ENCODE measurements at places on chromosomes 7 and 10.

DNA sequence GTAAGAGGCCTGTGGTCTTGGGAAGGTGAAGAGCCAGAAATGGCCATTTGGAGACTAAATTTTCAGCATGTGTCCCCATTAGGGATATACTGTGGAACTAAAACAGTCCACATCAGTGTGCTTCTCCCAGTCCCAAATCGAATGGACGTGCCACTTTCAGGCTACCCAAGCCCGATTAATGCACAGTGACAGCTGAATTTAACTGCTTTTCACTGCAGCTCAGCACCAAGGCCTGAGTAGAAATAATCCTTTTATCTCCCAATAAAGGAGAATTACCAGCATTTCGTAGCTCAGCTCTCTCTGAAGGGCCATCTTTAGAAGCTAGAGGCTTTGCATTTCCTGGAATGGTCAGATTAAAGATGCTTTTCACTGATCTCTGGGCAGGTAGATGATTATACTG, 183.3 kb downstream of the NPSR1 start:
- no peak for ATAC-seq

GRCh38 chr10:29157321-29157720, 131.5 kb upstream of the LYZL1 start:
- no peak for ATAC-seq

DNA sequence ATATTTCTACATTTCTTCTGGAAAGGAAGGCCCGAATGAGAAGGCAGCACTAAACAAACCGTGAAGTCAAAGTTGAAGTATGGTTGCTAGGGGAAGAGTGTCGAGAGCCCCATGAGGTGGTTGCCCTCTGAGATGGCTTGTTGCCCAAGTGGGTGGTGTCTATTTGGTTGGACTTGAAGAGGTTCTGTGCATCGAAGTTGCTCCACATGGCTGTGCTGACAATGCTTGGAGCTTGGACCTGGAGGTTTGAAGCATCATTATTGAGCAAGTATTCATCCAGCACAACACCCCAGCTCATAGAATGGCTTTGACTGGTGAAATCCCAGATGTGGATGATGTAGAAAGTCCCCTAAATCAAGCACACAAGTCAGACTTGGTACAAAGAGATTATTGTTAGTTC, 165.2 kb upstream of the CDCA7L start:
- ATAC-seq: no peak

GRCh38 chr7:80967071-80967916, 48.4 kb upstream of the SEMA3C start:
- no peak for ATAC-seq

DNA sequence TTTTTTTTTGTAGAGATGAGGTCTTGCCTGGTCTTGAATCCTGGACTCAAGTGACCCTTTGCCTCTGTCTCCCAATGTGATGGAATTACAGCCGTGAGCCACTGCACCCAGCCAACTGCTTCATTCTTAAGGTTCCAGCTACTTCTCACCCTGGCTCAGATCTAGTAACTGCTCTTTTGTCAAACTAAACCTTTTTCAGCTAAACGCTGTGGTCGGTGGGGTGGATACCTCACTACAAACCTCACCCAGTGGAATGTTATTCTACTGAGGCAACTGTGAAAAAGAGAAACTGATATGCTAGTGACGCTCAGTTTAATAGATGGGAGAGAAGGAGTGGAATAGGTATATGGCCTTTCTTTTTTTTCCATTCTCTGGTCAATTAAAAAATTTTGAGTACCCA, 1.7 kb upstream of the MRLN start:
- ATAC-seq: no peak

DNA sequence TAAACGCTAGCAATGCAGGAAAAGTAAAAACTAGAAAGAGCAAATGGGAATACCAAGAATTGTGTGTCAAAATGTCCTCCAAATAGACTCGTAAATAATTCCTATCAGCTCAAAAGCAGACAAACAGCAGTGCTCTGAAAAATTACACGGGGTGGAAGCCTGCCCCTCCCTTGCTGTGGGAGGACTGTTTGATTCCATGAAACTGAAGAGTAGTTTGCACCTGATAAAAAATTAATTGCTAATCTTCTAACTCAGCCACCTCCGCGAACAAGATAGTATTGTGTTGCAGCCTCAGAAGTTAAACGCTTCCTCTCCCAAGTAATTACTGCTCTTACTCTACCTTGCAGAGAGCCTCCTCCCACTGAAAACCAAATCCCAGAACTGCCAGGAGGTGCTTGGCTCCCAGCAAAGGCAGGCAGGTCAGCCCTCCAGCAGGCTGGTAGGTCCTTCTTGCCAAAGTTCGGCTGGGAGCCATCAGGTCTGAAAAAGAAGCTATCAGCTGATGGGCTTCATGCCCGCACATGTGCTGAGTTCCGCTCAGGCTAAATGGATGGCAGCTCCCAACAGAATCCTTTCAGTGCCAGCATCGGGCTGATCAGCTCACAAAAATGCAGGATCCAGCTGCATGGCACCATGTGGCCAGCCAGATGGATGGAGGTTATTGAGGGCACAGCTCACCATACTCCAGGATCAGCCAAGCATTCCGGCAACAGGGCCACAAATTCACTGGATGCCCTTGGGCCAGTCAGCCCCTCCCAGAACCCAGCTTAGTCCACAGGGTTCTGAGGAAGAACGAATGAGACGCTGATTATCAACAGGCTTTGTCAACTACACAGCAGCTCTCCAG, 37.1 kb downstream of the MAD1L1 start:
- ATAC-seq: no peak

- ATAC-seq: no peak
These were observed 34.1 kb upstream of the NMT2 start for GRCh38 chr10:15202639-15203038.

GRCh38 chr7:158948376-158948775, 92.0 kb downstream of the DYNC2I1 start:
- no peak for ATAC-seq

DNA sequence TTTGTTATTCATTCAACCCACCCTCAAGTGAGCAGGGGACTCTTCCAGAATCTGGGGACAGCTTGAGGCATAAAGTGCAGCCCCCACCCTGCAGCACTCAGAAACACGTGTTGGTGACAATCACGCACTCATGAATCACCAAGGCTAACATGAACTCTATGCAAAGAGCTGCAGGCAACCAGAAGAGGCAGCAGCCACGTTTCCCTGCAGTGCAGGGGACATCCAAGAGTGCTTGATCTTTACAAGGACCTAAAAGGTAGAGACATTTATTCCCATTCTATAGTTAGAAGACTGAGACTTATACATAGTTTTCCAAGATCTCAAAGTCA, 135.2 kb upstream of the GDF10 start:
- no peak for ATAC-seq

GRCh38 chr10:110087682-110088081, 79.9 kb downstream of the ADD3 start:
- ATAC-seq: no peak

DNA sequence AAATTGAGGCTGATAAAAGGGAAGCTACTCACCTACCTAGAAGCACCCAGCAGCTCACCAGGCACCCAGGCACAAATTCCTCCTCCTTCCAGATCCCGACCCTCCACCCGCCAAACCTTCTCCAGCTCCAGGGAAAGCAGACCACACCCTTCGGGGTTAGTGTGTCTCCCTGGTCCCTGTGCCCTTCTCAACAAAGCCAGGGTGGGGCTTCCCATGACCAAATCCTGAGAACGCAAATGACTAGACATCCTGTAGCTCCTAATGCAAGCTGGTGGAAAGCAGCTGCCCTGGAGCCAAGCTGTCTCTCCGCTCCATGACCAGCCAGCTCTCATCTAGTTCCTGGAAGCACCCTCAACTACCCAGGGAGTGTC, 4.4 kb downstream of the TBX20 start:
- no peak for ATAC-seq

- no peak for ATAC-seq
These were observed 208.4 kb downstream of the ACTR3B start for GRCh38 chr7:152967958-152968357.

- ATAC-seq: no peak
These were observed 238.4 kb upstream of the ZMIZ1 start for GRCh38 chr10:78830062-78830975.

DNA sequence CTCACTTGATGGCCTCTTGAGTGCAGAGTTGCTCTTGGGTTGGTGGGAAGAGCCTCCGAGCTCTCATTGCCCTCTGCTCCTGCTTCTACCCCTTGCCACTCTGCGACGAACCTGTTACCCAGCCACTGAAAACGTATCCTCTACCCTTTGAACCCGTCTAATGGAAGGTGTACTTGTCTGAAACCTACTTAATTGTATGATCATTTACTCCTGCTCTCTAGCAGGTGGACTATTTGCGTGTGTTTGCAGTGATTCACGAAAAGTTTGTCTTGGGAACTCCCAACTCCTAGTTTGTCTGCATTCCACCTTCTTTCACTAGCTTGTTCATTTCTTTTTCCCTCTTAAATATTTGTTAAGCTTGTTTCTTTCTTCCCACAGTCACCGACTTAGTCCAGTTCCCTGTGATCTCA, 503 bp downstream of the CROT start:
- ATAC-seq: peak; percentile 3

DNA sequence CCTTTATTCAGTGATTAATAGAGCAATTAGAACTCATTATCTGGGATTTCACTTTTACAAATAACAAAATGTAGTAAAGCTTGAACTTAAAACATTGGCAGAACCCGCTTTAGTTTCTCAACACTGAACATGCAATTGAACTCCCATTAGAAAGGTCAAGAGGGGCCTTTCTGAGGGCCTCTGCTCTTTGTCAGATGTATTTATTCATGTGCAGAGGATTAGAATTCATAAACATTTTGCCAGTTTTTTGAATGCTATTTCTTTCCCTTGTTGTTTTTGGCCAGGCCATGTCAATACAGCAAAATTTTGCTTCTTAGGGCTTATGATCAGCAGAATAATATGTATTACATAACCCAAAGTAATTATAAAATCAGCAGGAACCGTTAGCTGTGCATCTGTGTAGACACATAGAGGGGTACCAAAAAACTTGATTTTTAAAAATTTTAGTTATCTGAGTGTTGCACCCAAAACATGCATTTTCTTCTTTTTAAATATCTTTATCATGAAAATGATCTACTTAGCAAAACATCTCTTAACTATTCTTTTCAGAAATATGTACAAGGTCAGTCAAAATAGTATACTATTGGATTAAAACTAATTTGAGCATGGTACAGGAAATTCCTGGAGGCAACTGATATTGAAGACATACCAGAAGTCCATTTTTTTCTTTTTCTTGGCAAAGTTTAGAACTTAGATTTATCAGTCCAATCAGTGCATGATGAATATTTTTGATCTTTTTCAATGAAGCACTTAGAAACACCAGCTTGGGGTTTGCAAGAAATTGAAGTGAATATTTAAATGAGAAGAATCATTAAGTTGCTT, 177.5 kb downstream of the TWIST1 start:
- no peak for ATAC-seq

DNA sequence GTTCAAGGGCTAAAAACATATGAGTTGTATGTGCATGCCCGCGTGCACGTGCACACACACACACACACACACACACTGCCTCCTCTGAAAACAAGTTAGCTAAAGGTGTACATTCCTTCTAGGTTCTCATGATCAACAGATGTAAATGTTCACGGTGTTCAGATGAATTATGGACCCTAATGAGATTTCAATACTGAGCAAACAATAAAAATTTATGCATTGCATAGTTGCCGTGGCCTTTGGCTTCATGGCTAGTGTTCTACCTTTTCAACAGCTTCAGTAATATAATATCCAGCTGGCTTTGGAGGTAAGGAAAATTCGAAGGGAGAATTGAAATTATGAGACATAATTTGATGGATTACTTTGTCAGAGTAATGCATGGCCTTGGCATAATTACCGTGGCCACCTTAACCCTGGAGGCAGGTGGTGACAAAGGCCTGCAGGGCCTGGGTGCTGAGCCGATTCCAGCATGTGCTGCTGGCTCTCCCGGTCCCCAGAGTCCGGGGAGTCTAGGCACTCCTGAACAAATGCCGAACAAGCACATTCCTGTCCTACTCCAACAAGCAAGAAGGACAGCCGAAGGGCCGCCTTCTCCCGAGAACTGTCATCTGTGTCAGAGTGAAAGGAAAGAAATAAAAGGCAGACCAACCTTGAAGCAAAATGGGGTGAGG, 166.6 kb upstream of the TCF7L2 start:
- ATAC-seq: no peak

DNA sequence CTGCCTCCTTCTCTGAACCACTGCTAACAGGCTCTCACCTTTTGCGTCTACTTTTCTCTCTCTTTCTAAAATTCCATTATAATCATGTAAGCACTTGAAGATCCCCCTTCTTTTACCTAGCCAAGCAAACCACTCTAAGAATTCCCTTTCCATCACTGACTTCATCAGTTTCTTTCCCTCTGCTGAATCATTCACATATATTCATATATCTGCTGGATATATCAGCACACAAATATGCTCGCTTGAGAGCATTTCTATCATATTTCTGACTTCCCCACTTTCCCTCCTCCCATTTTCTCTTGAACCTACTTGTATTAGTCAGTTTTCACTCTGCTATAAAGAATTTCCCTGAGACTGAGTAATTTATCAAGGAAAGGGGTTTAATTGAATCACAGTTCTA, 84.2 kb upstream of the LRRN3 start:
- no peak for ATAC-seq

DNA sequence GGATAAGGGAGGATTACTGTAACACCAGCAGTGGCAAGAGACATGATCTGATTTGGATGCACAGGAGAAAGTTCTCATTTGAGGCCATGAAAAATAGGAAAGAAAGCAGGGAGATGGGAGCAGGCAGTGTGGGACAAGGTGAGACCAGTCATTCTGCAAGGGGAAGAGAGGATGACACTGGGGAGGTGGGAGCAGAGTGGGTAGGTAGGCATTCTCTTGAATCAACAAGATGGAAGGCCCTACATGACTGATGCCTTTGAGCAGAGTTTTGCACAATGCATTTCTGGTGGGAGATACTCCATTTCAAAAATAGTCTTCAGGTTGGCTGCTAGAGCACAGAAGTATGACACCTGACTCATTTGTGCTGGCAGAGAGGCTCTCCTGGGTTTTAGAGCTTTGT, 10.5 kb downstream of the RPS24 start:
- ATAC-seq: no peak

GRCh38 chr10:131858583-131859340, 42.0 kb upstream of the PPP2R2D start:
- no peak for ATAC-seq

DNA sequence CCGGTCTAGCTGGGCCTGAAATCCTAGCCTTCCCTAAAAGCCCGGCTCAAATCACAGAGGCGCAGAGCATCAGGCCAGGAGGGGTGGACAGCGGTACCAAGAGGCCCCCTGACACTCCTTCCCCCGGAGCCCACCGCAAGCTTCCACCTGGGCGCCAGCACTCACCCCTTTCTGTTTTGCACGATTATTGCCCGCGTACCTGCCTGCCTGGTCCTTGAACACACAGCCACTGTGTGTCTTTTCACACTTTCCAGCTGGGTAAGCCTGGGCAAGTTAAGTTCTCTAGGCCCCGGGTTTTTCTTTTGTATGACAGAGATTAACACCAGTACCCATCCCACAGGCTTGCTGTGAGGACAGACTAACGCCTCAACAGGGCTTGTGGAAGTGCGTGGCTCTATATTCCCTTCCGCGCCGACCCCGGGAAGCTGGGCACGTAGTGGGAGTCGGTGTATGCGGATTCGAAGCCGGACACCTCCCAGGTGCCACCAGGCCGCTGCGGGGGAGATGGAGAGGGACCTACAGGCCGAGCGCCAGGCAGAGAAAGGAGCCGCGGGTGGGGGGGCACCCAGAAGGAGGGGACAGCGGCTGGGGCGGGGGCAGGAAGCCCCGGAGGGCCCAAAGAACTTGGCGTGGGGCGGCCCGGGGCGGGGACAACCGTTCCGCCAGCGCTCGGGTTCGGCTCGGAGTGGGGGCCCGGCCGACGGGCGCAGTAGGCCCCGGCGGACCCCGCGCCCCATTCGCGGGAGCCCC, 792 bp downstream of the ZNF746 start:
- ATAC-seq: peak; percentile 52

GRCh38 chr7:128827971-128828711, 2.1 kb upstream of the FLNC start:
- peak; percentile 21 for ATAC-seq

Data from gastroesophageal sphincter (tissue), 4 donors.